ENCODE measurements at places on chromosomes 3 and 15.

DNA sequence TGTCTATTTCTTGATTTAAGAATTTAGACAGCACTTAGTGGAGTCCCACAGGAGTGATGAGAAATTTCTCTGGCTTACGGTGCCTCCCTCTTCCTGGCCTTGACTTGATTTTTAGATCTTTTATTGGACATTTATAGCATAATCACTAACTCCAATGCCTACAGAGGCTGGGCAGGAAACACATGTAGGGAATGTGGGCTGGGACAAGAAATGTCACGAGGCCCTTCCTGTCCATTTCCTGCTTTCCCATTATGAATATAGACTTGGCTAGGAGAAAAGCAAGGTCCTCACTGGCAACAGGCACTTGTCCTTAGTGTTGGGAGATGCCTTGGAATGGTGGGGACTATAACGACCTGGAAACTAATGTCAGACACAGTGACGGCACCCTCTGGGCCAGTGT lies 100.3 kb downstream of the MYLK start:
- DNase-seq = no peak

DNA sequence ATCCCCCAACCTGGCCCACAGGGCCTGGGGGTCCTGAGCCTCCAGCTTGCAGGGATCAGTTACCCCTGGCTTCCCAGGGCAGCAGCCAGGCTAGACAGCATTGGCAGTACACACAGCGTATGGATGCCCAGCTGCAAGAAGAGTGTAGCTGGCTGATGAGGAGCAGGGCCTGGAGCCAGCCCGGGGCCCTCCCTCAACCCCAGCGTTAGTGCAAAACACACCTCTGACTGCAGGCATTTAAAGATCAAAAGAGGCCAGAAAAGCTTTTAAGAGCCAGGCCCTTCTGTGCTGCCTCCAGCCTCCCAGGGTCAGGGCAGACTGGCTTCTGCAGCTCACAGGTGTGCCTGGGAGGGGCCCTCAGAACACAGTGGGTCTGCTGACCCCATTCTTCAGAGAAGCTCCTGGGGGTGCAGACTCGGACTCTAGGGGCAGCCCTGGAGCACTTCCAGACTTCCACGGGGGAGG lies 110.6 kb downstream of the ETFA start:
- no peak for DNase-seq

DNA sequence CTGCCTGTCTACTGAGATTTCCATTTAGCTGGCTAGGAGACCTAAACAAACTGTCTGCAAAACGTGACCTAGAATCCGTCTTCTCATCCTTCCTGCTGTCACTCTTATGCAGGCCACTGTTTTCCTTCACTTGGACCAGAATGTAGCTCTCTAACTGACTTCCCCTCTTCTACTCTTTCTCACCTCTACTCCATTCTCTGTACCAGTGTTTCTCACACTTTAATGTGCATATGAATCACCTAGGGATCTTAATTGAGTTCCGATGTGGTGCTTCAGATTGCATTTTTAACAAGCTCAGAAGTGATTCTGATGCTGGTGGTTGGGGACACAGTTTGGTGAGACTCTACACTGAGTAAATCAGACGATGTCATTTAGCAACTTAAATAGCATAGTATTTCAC lies 1.6 kb upstream of the GBE1 start:
- DNase-seq = no peak

GRCh38 chr3:142940000-142940399 lies 23.5 kb downstream of the PAQR9 start:
- DNase-seq = no peak

DNA sequence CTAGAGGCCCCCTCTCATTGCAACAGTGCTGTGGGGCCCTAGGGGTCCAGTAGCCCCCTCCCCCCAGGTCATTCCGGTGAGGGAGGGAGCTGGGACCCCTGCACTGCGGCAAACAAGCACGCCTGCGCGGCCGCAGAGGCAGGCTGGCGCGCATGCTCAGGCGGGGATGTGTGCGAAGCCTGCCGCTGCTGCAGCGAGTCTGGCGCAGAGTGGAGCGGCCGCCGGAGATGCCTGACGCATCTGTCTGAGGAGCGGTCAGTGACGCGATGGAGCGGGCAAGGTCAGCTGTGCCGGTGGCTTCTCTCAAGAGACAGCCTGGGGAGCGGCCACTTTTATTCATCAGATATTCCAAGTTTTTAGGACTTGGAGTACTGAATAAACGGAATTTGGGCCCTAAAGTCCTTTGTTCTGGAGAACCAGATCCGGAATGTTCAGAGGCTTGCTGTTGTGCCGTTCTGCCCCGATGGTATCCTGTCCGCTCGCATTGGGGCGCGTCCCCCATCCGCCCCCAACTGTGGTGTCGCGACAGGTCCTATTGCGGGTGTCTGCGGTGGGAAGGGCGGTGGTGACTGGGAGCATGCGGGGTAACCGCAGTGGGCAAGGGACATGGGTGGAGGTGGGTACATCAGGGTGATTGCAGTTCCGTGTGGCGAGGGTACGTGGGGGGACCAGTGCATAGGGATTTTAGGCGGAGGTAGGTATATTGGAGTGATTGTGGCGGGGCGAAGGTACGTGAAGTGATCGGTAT lies at the start of the genes SNRPN and SNURF:
SNRPN (plus strand) TSS at position 205 of the 748 bp plus-strand sequence. CDS start 19,467 bp downstream, outside the sequence.
SNURF (plus strand) TSS at position 205 of the 748 bp plus-strand sequence; CDS start at position 267, 62 bp downstream.
- DNase-seq = peak; percentile 58

All from central memory CD4-positive, alpha-beta T cell (primary cell).